ENCODE measurements at places on chromosomes 2 and 18.

DNA sequence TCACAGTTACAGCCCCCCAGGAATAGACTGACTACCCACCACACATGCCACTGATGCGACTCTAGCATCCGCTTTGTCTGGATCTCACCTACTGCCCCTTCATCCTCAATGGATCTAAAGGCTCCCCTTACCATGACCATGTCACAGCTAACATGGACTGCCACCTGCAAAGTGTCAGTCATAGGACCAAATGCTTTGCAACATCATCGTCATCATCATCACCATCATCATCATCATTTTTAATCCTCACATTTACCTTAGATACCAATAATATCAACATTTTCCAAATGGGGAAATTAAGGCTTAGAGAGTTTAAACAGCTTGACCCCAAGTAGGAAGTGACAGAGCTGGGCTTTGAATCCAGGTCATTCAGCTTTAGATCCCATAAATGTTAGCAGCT lies 60.1 kb upstream of the NEDD4L start:
- no peak for DNase-seq

- DNase-seq = peak; percentile 11
Measured at GRCh38 chr2:84302513-84303412, 156.3 kb downstream of the SUCLG1 start.

- peak; percentile 34 for DNase-seq
Measured at GRCh38 chr2:54041135-54041534, 70.3 kb upstream of the PSME4 start.

DNA sequence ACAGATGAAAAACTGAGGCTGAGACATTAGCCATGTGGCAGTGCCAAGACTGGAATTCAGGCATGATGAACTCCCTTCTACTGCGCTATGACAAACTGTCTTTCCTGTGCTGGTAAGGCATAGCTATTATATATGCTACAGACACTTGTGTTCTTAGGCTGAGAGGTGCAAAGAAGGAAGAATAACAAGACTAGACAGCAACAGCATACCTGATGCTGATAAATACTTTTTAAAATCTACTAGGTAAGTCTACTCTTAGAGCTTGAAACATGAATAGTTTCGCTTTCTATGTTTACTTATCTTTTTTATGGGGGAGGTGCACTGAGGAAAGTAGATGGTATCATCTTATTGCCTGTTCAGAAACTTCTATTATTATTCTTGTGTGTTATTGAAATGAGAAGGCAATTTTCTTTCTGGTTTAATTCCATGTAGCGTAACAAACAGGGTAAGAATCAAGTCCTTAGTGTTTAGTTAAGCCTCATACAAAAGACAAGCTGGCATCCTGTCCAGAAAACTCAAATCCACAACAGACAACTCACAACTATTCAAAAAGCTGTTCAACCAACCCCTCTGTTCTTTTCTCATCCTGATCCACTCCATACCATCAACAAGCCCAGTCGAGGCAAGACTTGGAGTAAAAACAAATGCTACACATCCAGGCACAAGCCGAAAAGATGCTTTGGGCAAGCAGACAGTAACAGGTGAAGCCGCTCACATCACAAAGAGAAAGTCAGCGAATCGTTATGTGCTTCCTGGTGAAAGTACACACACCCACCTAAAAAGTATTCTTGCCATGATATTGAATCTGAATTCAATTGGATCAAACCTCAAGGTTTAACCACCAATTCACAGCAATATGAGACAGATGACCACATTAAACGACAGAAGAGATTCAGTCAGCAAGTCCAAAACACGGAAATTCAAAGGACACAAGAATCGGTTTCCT lies 1.5 kb downstream of the TTC32 start:
- peak; percentile 10 for DNase-seq

GRCh38 chr2:196233021-196233804 lies 61.8 kb upstream of the STK17B start:
- DNase-seq = no peak

DNA sequence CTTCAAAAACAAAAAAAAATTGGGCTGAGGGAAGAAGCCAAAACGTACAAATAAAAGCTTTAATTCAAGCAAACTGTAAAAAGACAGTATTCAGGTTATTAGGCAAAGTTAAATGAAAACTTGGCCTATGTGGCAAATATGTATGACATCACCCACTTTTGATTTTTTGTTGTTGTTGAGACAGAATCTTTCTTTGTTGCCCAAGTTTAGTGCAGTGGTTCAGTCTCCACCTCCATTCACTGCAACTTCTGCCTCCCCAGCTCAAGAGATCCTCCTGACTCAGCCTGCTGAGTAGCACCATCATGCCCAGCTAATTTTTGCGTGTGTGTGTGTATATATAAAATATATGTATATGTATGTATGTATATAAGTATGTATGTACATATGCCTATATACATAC lies 440.4 kb upstream of the NRXN1 start:
- DNase-seq = no peak

GRCh38 chr2:65437392-65438135 lies 5.2 kb upstream of the SPRED2 start:
- no peak for DNase-seq

- DNase-seq = no peak
Measured at GRCh38 chr2:133766164-133766832, 198.0 kb upstream of the NCKAP5 start.

DNA sequence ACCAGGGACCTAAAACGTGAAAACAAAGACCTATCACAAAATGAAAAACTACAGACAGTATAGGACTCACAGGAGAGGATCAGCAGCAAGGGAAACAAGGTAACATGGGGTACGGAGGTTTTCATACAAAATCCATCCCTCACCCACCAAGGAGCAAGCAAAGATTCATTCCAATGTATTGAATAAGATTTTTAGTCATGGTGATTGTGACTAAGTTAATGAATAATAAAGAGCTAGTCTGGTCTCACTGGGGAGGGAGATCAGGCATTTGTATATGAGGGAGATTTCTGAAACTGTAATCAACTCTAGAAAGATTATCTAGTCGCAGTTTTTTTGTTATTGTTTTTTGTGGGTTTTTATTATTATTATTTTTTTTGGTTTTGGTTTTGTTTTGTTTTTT lies 336.5 kb upstream of the MMADHC start:
- no peak for DNase-seq

GRCh38 chr18:74351354-74351753 lies 35.7 kb downstream of the C18orf63 start:
- DNase-seq = no peak

DNA sequence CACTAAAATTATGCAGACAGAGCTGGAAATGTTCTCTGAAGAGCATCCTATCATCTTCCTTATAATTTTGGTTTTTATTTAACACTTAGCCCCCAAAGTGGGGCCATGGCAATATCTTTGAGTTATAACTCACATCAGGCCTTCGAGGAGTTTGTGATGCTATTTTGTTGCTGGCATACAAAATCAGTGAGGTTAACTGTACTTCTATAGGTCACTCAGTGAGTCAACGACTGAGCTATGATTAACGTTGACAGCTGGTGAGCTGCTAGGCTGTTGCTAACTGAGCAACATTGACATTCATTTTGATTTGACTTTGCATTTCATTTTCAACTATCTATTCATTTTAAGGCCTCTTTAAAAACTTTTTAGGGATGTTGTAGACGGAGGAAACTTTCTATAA lies 50.0 kb downstream of the GPD2 start:
- DNase-seq = no peak

GRCh38 chr18:22230471-22230945 lies 61.1 kb downstream of the GATA6 start:
- no peak for DNase-seq

- DNase-seq = no peak
Measured at GRCh38 chr2:36329251-36329650, 26.3 kb upstream of the CRIM1 start.

GRCh38 chr18:36766836-36767235 lies 62.0 kb downstream of the TPGS2 start:
- no peak for DNase-seq

- no peak for DNase-seq
Measured at GRCh38 chr2:236081171-236081570, 87.0 kb downstream of the GBX2 start.

GRCh38 chr2:85728883-85729824 lies 24.6 kb upstream of the ATOH8 start:
- peak; percentile 73 for DNase-seq

DNA sequence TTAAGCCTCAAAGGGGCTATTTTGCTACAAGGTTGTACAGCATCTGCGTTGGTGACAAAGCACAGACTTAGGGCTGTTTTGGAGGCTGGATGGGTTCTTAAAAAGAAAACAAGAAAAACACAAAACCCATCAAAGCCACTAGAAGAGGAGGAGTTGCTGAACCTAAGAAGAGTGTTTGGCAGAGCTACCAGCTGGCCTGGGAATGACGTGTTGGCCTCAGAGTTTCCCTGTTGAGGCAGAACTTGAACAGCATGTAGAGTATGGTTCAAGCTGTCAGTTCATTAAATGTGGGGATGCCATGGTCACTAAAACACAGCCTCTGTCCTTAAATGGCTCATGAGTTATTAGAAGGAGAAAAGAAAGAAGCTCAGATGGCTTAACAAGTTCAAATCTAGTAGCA lies 162.5 kb downstream of the TTC32 start:
- no peak for DNase-seq

- no peak for DNase-seq
Measured at GRCh38 chr2:10481055-10481665, 33.0 kb upstream of the ODC1 start.

DNA sequence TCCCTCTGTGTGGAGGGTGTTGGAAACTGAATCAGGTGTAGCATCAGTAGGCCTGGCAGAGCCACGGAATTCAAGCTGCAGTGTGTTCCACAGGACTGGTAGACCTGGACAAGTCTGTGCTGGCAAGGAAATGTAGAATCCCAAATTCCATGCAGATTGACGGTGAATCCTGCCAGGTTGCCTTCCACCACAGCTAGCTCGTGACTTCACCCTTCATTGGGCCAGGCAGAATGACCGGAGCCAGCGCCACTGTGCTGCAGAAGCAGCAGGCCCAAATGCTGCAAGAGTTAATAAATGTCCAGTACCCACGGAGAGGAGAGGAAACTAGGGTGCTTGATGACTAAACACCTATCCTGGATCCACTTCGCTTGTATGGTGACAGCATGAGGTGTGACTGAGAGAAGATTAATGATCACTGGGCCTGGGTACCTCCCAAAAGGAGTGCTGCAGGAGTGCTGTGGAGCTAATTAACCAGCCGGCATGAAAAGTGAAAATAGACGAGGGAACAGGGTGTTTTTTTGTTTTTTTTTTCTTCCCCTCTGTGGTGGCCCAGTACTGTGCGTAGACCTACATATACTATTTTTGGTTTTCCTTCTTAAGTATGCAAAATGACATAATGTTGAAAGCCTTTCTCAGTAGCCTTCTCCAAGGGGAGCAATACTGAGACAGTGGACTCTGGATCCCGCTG lies 122.2 kb downstream of the TANC1 start:
- no peak for DNase-seq

DNA sequence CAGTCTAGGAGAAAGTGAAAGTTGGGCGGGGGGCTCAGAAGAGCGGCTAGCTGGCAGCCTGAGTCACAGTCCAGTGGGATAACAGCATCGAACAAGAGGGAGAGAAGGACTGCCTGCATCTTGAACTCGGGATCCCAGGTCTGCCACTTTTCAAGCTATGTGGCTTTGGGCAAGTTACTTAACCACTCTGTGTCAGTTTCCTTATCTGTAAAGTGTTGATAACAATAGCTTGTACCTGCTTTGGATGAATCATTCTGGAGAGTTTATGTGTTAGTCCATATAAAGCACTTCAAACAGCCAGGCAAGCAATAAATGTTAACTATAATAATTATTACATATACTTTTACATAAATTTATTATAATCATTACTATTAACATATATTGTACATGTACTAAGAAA lies 4.6 kb downstream of the DYSF start:
- DNase-seq = no peak

DNA sequence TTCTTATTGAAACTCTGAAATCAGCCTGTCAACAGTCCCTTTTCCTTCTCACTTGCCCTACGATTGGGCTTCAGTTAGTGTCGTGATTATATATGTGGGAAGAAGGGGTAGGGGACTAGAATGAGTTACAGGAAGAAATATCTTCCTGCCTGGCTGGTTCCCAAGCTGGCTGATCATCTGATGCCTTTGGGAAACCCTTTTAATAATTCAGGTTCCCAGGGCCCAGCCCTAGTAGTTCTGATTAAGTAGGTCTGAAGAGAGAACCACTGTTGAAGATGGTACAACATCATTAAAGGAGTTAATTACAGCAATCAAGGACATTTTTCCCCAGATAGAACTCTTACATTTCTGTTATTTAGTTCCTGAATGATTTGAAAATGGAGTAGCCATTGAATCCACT lies 110.1 kb upstream of the EML6 start:
- DNase-seq = no peak

- no peak for DNase-seq
Measured at GRCh38 chr2:177689623-177690022, 297.1 kb downstream of the AGPS start.

DNA sequence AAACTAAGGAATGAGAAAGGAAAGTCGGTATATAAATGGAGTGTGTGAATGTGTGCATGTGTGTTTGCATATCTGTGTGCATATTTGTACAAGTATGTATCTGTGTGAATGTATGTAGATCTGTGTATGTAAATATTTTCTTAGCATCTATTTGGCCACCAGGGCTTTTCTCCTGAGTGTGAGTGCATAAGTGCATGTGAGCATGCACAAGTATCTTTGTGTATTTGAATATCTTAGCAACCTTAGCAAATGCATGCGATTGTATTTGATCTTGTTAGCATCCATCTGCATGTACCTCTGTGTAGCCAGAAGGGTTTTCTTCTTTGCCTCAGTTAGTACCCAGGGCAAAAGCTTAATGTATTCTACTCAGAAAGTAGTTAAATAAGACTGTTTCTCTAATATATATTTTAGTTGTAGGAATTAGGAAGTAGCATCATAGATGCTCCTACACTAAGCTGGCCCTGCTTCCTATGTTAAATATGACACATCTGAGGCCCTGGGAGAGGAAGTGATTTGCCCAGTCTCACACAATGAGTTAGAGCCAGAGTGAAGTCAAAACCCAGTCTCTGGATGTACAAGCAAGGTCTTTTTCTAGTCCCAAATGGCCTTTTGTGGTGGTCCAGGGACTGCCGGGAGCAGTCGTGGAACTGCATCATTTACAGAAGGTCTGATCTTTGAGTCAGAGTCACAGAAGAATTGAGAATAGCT lies 9.2 kb downstream of the FKBP1B start:
- no peak for DNase-seq

DNA sequence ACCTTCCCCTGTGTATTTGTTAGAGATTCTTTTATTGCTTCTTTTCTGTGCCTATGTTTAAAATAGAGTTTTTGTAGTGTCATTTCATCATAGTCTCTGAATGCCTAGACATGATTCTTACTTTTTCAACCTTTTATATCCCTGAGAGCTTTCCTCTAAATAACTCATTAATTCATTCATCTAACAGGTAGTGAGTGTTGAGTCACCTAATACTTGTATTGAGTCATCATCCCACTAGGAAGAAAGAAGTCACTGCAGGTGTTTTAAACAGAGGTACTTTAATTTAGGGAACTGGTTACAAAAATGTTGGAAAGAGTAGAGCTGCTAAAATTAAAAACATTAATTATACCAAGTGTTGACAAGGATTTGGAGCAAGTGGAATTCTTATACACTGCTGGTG lies 18.5 kb upstream of the NMS start:
- no peak for DNase-seq

DNA sequence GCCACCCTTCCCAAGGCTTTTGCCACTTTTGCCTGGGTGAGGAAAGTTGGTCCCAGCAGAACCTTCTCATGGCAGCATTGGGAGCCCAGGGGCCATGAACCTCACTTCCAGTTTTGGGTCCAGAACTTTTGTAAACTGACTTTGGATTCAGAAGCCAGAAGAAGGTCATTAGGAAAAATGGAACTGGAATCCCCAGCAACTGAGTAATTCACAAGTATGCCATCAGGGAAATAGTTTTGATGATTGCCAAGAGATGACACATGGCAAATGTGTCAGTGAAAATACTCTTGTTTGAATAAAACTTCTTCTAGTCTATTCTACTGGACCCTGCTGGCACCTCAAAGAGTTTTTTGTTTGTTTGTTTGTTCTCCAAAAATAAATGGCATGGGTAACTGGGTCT lies 203.7 kb downstream of the SETBP1 start:
- no peak for DNase-seq

All from activated gamma-delta T cell treated with Interleukin-2 at 50 U/mL for 16 hours (primary cell).